ENCODE measurements at places on chromosomes 5 and 9. TPM values are rescaled to one million over a fixed set of nuclear protein-coding genes. Genes with fewer than 3 reads are reported as not detected.

DNA sequence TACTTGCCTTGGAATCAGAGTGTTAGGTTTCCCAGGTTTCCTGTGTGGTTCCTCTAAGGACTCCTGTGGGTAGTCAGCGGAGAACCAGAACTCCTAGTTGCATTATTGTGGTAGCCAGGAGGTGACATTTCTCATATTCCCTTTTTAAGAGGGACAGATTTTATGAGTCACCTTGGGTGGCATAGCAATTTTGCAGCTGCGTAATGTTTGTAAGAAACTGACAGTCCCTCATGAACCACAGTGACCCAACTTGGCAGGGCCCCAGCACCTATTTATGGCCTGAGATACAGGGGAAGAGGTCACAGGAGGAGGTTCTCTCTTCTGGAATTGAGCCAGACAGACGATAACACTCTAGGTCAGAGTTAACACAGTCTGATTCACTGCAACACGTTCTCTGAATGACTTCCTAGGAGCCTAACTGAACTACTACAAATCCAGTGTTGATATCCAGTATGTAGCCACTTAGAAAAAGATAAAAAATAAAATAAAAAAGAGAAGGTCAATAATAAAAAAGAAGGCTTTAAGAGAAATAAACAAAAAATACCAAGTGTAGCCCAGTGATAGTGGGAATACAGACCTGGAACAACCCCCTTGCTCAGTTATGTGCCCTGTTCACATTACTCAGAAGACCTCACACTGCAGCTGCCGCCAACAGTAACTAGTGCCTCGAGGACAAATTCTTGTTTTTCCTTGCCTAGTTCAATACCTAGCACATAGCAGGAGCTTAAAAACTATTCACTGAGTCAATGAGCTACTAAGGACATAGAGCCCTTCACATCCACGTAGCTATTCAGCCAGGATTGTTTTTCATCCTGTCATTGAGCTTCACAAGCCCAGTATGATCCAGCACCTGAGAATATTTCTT lies 50.7 kb upstream of the VLDLR start:
- DNase-seq = peak; percentile 49

Gene GMCL2
- not detected for total RNA-seq

Gene TSSK1B
- 0.25 TPM for total RNA-seq

DNA sequence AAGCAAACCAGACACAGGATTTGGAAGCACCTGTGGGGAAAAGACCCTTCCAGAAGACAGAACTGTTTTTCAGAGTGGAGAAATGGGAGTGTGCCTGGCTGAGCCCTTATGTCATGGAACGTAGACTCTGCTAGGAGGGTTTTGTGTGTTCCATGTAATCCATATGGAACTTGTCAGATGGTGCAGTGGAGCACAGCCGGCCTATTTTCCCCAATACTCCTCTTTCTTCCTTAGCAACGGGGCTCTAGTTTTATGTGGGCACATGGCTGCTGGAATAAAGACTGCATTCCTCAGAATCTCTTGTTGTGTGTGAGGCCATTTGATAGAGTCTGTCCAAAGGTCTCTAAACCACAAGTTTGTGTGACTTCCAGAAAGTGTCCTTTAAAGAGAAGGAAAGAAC lies 284.0 kb downstream of the DRD1 start:
- DNase-seq = no peak

Gene SPATA31C2
- 0.13 TPM for total RNA-seq

GRCh38 chr5:100827481-100827889 lies 75.6 kb downstream of the ST8SIA4 start:
- no peak for DNase-seq

- DNase-seq = no peak
Measured at GRCh38 chr5:43772764-43773477, 169.9 kb downstream of the NNT start.

Gene CDHR2
- total RNA-seq = not detected

DNA sequence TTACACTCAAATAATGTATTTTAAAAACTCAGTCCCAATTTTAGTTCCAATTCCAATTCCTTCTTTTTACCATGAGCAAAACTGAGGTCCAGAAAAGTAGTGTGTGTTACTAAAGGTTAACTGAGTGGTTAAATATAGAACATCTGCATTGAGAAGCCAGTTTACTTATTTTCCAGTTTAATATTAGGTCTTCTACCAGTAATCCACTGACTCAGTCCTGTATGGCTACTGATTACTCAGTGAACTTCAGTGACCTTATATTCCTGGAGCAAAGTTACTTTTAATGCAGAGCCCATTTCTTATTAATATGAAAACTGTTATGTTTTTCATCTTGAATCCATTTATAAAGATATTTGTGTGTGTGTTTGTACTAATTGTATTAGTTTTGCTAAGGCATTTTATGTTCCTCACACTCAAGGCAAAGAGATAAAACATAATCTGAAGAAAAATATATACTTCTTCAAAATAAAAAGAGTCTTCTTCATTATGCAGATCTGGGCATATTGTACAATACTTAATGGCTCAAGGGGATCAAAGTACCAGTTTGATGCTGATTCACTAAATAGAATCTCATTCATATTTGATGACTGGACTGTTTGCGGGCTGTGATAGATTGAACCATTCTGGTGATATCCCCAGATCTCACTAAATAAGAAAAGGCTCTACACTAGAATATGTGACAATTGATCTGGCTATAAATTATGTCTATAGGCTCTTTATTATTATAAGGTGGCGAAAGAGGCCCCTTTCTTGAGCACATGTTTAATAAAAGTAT lies 60.8 kb downstream of the DMXL1 start:
- no peak for DNase-seq

DNA sequence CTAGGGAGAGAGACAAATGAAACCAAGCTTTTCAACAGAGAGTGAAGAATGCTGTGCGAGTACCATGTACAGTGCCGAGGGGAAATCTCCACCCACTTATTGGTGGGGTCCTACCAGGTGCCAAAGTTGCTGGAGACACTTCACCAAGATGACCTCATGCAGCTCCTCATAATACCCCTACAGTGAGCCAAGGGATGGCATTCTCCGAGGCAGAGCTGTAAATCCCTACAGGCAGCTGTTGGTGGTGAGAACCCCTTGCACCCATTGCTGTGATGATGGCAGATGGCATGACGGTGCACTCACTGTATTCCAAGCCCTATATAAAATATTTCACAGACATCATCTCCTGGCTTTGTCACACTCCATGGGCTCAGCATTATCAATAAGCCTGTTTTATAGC lies 464.9 kb downstream of the SPOCK1 start:
- DNase-seq = no peak
